Cortex of kidney (tissue), 1 donor: ENCODE measurements at places on chromosomes 16 and 17.

DNA sequence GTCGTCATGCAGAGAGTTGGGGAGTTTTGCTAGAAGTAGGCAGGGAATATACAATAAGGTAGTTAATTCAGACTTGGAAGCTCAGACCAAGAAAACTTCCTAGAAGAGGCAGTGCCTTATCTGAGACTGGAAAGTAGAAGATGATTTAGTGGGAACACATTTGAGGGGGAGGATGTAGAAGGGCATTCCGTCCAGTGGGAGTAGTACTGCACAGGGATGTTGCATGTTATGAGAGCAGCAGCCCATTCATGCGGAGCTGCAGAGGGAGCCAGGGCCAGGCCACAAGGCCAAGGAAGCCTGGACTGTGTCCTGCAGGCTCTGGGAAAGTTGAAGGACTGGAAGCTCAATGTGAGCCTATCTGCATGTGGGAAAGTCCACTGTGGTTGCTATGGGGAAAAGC is 344.5 kb upstream of the EEF2KMT start:
- DNase-seq, result no peak

DNA sequence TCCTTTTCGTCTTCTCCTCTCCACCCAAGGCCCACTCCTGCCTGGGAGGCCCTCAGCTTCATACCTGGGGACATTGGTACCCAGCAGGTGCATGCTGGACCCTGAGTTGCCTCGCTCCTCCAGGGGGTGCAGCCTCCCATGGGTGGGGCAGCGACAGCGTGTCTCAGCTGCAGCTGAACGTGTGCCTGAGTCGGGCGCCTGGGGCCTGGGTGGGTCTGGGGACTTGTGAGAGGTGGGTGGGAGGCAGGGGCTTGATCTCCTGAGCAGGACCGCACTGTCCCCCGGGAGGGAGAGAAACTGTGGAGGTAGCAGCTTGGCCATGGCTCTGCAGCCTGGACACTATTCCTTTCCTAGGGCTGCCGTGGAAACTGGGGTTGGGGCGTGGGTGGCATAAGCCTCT is 24.8 kb upstream of the ENGASE start:
- DNase-seq, result no peak

- DNase-seq, result no peak
Observed at GRCh38 chr16:60553090-60553757, 1483.0 kb downstream of the CDH8 start.

DNA sequence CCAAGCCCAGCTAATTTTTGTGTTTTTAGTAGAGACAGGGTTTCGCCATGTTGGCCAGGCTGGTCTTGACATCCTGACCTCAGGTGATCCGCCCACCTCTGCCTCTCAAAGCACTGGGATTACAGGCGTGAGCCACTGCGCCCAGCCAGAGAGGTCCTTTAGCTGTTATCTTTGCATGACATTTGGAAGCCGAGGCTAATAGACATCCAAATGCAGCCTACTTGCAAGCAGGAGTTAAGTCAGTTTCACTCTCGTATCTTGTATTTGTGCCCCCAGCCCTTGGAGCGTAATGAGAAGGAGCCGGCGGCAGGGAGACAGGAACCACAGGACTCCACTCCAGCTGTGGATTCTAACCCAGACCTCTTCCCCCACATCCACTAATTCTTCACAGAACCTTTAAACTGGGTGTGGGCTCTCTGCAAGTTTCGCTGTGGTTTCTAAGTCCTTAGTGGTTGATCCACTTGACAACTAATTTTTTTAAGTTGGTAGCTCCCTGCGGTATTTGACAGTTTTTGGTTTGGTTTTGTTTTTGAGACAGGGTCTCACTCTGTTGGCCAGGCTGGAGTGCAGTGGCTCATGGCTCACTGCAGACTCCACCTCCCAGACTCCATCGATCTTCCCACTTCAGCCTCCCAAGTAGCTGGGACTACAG is 3.1 kb upstream of the CYTH1 start:
- no peak for DNase-seq

DNA sequence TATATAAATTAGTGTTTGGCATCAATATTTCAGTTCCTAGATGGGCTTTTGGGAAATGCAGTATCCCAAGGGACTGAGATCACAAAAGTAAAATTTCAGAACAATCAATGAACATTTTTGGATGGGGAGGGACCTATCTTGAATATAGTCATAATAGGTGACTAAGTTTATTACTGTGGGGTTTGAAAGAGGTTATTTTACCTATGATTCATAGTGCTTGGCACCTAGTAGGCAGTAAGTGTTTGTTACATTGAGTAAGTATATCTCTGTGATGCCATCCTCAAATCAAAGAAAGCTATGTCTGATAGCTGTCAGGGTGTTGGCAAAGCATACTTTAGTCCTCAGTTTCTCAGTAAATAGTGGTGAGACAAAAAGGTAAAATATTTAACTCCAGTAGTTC is 36.9 kb downstream of the ZNF207 start:
- no peak for DNase-seq

DNA sequence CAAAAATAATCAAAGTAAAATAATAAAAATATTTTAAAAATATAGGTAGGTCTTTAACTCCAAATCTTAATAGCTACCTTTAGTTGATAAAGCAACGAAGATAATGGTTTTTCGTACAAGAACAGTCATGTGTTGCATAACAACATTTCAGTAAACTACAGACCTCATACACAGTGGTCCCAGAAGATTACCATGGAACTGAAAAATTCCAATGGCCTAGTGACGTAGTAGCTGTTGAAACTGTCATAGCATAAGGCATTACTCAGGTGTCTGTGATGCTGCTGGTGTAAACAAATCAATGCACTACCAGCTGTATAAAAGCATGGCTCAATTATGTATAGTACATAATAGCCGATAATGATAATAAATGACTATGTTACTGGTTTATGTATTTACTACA is 43.9 kb downstream of the CREBBP start:
- no peak for DNase-seq

DNA sequence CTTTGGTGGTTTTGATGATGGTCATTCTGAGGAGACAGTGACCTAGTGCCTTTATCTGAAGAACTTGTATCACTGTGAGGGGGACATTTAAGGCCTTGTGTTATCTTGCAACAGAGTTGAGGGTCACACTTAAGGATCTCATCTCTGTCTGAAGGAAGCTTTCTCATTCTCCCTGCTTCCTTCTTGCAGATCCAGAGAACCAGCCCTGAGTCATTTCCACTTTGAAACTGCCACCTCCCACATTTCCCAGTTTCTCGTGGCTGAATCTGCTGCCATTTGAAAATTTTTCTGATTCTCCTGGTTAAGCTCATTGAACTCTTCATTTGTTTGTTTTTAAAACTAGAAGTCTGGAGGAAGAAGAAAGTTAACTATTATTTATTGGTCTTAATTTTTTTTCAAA is 190.2 kb upstream of the CDH11 start:
- DNase-seq, result no peak

- DNase-seq, result no peak
Observed at GRCh38 chr16:68200088-68200783, 35.7 kb downstream of the ESRP2 start.

GRCh38 chr17:36136439-36136838 is 32.8 kb downstream of the CCL4 start:
- DNase-seq, result no peak

GRCh38 chr17:59676716-59677115 is 30.5 kb downstream of the PTRH2 start:
- DNase-seq, result no peak

GRCh38 chr16:53971616-53972015 is 267.7 kb downstream of the FTO start:
- DNase-seq, result no peak

DNA sequence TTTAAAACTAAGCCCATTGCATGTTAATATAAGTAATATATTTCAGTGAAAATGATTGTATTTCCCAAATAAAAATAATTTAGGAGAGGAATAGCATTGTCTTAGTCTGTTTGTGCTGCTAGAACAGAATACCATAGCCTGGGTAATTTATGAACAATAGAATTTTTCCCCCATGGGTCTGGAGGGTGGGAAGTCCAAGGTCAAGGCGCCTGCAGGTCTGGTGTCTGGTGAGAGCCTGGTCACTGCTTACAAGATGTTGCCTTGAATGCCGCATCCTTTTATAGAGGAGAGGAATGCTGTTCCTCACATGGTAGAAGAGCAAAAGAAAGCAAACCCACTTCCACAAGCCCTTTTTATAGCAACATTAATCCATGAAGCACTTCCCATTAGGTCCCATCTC is 161.3 kb upstream of the ZFHX3 start:
- DNase-seq, result no peak

DNA sequence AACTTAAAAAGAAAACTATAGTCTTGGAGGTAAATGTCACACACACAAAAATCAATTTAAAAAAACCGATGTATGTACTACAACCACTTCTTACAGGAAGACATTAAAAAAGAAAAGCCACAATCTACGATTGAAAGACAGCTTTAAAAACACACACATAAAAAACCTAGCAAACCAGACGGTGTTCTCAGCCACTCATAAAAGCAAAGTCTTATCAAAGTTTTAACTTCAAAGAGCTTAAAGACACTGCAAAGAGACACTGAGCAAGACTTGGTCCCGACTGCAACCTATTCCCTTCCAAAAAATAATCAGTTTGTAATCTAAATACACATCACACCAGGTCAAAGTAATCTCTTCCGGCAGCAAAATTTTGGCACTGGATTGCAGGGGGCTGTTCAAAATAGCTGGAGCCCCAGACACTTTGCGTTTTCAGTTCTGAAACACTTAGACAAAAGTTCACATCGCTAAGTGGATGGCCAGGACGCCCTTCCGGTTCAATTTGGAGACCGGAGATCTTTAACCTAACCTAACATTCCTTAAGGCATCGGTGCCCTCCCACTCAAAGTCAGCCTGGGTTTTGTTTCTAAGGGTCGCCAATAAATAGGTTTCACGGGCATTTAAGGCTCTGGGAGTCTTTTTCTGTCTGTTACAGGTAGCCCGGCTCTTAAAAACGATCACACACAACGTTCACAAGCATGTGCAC is 2.6 kb downstream of the ZCCHC14 start:
- no peak for DNase-seq

GRCh38 chr17:74149597-74150427 is 53.7 kb upstream of the RPL38 start:
- DNase-seq, result no peak
